CD4-positive, alpha-beta T cell treated with Interleukin-2 at 100 ng/mL for 4 hours (primary cell): ENCODE measurements at places on chromosomes 13 and 19.

DNA sequence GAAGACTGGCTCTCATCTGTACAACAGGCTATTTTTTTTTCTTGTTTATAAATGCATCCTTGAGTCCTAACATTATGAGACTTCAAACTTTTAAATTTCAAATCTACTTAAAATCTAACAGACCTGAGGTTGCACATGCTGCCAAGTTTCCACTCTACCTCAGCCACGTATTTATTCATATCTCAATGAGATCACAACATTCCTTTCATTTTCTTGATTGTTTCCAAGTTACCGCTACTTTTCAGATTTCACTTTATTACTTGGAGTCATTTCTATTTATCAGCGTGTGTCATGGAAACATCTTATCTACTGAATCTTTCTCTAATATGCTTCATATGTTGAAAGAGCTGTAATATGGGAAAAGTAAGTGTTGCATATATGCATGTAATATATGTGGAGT is 1257.5 kb upstream of the ATXN8OS start:
- no peak for DNase-seq

DNA sequence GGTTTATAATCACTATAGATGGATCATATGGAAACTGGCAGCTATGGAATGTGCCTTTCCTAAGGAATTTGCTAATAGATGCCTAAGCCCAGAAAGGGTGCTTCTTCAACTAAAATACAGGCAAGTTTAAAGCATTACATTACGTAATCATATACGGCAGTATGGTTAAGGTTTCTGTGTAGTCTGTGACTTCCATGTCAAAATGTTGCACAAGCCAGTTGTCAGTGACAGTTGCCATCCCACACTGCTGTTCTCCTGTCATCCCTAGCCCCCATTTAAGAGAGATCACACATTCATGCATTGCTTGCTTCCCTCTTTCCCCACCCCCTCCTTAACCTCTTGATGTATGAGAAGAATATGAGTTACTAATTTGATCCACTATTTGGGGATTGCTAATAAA is 47.3 kb downstream of the BRCA2 start:
- DNase-seq: no peak

GRCh38 chr19:11323601-11324078 is 15.8 kb downstream of the RAB3D start:
- DNase-seq: no peak

GRCh38 chr13:76991432-76991795 is 467 bp upstream of the CLN5 start:
- peak; percentile 87 for DNase-seq

DNA sequence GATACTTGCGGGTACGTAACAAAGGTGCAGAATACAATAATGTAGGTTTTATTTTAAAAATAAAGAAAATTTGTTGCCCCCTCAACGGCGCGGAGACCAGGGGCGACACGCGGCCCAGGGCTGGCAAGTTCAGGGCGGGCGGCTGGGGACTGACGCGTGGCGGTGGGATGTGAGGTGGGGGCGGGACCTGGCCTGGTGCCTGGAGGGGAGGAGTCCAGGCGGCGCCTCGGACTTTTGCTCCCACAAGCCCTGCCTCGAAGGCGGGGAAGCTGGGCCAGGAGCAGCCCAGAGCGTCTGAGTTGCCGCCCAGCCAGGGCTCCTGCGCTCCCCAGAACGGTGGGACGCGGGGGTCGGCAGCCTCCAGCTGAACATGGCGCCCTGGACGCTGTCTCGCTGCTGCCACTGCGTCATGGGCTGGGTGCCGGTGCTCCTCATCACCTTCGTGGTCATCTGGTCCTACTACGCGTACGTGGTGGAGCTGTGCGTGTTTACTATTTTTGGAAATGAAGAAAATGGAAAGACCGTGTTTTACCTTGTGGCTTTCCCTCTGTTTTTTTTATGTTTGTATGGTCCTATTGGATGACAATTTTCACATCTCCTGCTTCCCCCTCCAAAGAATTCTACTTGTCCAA is 1122.8 kb upstream of the ATXN8OS start:
- no peak for DNase-seq

GRCh38 chr13:91151921-91152320 is 195.6 kb upstream of the MIR17HG start:
- no peak for DNase-seq

GRCh38 chr13:24203273-24203672 is 42.8 kb downstream of the SPATA13 start:
- DNase-seq: no peak

GRCh38 chr13:113420833-113421600 is 32.3 kb downstream of the ADPRHL1 start:
- no peak for DNase-seq

DNA sequence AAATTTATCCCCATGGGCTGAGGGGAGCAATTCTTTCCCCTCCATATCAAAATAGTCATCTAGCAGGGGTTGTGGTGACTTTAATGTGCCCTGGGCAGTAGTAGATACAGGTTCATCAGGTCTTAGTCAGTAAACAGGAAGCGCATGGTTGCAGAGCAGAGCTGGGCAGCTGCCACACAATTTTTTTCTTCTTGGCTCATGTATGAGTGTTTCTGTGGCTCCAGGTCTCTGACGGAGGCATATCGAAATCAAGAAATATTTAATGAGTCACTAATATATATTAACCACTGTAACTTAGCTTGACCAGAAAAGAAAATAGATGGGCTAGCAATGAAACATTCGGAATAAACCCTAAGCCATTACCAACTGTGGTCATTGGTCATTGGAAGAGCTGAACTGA is 68.4 kb upstream of the UBL3 start:
- no peak for DNase-seq

- DNase-seq: no peak
Observed at GRCh38 chr13:69461397-69461796, 646.2 kb upstream of the ATXN8OS start.

GRCh38 chr19:48714759-48715675 is 4.5 kb downstream of the MAMSTR start:
- no peak for DNase-seq

GRCh38 chr13:31168166-31168565 is 6.5 kb upstream of the HSPH1 start:
- DNase-seq: no peak

DNA sequence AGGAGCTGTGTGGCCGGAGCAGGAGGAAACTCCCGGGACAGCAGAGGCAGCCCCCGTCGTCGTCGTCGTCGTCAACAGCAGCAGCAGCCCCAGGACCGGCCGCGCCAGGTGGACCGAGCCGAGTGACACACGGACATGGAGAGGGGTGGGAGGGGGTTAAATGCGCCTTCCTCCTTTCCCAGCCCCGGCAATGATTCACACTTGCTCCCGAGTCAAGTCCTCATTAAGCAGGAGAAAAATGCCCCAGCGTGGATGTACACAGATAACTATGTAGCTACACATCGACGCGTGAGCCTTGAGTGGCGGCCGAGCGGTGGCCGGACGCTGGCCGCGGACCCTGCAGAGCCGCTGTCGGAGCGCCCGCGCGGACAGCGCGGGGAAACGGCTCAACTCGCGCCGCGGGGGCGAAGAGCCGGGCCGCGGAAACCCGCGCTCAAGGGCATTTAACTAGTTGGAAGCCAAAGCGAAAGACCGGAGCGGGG is 645 bp downstream of the UBL3 start:
- DNase-seq: peak; percentile 27

- no peak for DNase-seq
Observed at GRCh38 chr19:40244579-40245317, 18.3 kb upstream of the CCNP start.

- no peak for DNase-seq
Observed at GRCh38 chr13:99374169-99374991, 67.2 kb upstream of the GPR183 start.
